ENCODE measurements at places on chromosomes 13 and 19.

DNA sequence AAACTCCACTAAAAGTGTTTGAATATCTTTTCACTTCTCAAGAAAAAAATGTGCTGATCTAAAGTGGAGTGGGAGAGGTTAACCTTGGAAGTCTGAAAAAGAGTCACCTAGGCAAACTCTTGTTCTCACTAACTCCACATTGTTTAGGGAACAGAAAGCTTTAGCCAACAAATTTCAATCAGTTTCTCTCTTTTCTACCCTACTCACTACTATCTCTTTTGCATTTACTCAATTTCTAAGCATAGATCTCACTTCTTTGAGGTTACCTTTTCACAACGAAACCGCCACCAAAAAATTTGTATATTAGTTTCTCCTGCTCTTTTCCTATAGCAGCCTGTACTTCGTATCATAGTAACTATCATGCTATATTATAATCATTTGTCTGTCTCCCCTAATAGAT, 6.3 kb downstream of the NHLRC3 start:
- DNase-seq: no peak

GRCh38 chr19:42547929-42548328, 19.6 kb upstream of the CEACAM1 start:
- DNase-seq: no peak

- DNase-seq: no peak
Measured at GRCh38 chr13:71034018-71034417, 833.0 kb downstream of the DACH1 start.

DNA sequence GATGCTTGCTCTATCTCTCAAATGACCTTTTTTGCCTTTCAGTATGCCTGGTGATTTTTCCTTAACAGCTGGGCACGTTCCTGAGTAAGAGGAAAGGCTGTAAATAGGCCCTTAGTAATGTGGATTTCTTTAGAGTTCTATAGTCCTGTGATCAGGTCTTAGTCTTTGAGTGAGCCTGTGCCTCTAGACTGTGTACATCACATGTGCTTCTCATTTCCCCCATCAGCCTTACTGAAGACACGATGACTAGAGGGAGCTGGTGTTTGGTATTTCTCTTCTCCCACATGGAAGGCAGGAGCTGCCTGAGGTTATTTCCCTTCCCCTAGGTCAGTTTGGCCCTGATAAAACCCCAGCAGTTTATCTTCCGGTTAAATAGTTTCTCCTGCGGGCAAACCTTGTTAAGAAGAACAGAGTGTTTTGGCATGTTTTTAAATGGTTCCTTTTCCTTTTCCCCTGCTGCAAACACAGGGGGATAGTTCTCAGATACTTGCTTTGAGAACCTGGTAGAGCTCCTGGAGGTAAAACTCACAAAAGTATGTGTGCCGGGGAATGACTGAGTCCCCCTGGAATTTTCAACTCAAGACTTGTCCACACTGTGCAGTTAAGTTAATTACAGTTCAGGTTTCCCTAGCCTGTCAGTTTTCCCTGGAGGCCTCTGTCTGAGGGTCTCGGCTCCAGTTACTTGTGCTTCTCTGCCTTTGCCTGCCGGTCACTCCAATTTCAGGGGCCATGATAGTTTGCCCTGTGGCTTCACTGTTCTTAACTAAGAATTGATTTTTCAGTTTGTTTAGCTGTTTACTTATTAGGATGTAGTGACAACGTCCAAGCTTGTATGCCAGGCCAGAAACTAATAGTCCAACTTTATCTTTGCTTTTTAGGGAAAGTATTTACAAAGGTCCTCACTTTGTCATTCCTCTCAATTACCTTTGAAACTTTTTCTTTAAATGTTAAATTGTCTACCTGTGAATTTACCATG, 94.4 kb downstream of the URI1 start:
- no peak for DNase-seq

DNA sequence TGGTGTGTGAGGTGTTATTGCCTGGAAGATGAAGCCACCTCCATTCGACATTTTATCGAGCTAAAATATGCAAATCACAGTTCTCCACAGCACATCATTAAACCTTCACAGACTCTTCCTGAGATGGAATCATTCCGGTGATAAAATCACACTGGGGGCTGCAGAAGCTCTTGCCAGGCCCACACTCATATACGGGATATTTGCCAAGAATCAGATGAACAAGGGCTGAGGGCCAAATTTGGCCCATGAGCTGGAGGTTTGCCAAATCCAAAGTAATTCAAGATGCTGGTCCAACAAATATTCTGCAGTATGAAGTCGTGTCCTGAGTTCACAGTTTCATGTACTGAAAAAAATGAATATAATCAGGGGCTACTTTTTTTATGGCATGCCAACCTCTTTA, 16.7 kb upstream of the RXFP2 start:
- no peak for DNase-seq

GRCh38 chr19:10027158-10027997, 14.1 kb downstream of the RDH8 start:
- DNase-seq: peak; percentile 73

DNA sequence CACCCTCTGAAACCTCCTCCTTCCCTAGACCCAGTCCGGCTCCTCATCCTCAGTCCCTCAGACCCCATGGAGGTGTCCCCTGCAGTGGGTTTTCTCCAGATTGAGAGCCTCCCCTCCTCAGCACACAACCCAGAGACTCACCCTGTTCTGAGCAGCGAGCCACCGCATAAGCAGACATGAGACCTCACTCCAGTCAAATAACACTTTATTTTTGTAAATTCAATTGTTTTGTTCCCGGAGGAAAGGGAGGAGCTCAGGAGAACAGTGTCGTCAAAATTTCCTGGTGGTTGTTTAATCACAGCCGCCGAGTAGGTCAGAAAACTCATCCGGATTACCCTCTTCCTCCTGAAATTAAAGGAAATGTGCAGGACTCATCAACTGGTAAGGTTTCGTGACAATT, 57.5 kb downstream of the ERICH4 start:
- DNase-seq: no peak
